ENCODE measurements at places on chromosomes 5 and 9. TPM values are rescaled to one million over a fixed set of nuclear protein-coding genes. Genes with fewer than 3 reads are reported as not detected.

- DNase-seq, result no peak
Observed at GRCh38 chr9:22416692-22417060, 29.9 kb upstream of the DMRTA1 start.

The BTNL3 gene
- not detected for total RNA-seq

DNA sequence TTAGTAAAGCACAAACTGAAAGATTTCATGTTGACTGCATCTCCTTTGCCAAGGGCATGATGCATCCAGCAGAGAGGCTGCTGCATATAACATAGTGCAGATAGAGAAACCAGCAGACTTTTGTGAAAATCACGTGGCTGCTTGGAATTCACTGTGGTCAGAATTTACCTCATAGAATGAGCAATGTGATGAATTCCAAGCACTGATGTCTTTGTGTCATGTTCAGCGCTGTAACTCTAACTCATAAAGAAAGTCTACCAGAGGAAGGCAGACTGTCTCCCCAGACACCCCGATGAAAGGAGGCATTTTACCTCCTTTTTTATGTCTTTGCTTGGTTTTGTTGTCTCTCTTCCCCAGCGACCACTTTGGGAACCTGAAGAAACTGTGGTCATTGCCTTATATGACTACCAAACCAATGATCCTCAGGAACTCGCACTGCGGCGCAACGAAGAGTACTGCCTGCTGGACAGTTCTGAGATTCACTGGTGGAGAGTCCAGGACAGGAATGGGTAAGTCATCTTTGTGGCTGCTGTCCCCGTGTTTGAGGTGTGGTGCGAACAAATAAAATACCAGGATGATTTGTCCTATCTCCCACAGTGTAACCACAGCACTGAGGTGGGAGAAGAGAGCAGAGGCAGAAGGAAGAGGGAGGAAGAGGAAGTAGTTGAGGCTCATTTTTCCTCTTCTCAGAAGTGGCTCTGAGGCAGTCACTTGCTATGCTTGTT lies 42.0 kb downstream of the ITK start:
- peak; percentile 68 for DNase-seq

The RGMB gene
- 0.39 TPM for total RNA-seq

GRCh38 chr5:130102960-130103359 lies 198.7 kb downstream of the CHSY3 start:
- DNase-seq, result no peak

GRCh38 chr5:76952795-76953536 lies at the start of gene CRHBP:
Gene CRHBP, plus strand, starts transcription at chr5:76953045. Its CDS starts 90 bp downstream, at chr5:76953135.
- DNase-seq, result no peak

GRCh38 chr5:153520952-153521351 lies 30.5 kb downstream of the GRIA1 start:
- DNase-seq, result no peak

The RAB3C gene
- not detected for total RNA-seq

- DNase-seq, result no peak
Observed at GRCh38 chr5:41927604-41928003, 2.5 kb downstream of the FBXO4 start.

GRCh38 chr5:109413458-109413857 lies 3.7 kb upstream of the PJA2 start:
- no peak for DNase-seq

The SPEF2 gene
- total RNA-seq, result 10.0 TPM

The GABRB2 gene
- not detected for total RNA-seq

- no peak for DNase-seq
Observed at GRCh38 chr5:115685490-115685889, 59.7 kb upstream of the TMED7 start.
